ENCODE measurements at places on chromosomes 12 and 14.

GRCh38 chr12:13100605-13100881 lies 2.9 kb downstream of the GSG1 start:
- DNase-seq: no peak

DNA sequence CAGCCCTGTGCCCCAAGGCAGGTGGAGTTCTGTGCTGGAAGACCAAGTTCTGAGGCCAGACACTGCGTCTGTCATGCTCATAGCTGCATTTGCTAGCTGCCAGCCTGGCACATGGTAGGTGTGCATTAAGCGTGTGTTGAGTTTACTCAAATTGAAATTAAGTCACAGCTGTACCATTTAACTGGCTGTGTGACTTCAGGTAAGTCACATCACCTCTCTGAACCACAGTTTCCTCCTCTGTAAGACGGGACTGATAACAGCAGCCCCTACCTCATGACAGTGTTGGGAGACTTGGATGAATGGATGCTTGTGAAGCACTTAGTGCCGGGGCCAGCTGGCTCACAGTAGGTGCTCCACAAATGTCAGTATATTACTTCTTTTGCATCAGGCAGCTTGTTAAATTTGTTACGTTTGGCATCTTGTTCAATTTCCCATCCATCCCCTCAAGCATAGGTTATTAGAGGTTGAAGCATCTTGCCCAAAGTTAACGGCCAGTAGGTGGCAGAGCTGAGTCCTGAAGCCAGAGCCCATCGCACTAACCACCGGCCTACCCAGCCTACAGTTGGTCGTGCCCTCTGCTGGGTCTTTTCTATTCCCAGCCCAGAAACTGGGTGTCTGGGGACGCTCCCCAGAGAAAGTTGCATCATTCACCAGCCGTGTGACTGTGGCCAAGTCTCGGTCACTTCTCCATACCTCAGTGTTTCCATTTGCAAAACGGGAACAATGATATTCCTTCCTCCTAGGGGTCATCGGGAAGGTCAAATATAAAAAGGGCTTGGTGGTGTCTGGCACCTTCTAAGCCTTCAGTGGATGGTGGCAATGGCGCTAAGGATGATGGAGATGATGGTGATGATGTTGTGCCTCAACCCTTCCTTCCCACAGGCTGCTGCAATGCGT lies 4.5 kb downstream of the DAO start:
- DNase-seq: peak; percentile 38

- no peak for DNase-seq
Observed at GRCh38 chr12:69651922-69652321, 41.2 kb upstream of the LRRC10 start.

DNA sequence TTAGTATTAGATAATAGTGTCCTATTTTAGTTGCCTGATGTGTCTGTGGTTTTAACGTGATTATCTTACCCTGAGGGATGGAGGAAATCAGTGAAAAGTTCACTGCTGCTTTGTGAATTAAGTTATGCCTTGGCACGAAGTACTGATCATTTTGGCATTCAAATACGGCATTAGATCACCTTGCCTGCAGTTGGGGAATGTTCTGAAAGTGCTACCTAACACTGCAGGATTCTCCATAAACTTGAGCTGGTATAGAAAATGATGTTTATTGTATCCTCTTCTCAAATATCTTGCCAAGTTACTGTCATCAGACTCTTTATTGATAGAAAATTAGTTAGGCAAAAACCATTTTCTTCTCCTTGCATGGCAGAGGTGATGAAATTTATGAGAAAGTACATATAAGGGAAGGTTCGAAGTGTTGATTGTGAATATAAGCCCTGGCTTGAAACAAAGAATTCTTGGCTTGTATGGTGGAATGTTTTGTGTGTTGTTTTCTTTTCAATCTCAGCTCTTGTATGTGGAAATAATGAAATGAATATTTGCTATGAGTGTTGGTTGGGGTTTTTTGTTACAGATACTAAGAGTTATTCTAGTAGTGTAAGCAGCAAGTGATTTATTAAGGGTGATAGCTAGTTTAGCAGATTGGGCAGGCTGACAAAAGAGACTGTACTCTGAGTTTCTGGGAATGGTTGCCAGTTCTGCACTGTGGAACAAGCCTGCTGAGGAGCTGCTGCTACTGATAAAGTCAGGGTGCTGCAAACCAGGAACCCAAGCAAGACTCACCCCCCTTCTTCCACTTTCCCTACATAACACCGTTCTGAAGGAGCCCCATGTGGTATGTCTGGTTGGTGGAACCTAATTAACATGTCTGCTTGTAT lies 448.3 kb downstream of the PCNX1 start:
- no peak for DNase-seq

GRCh38 chr12:21527451-21528180 lies 1.5 kb downstream of the SPX start:
- DNase-seq: peak; percentile 10

GRCh38 chr12:92466391-92467305 lies 236.1 kb upstream of the PLEKHG7 start:
- DNase-seq: no peak

DNA sequence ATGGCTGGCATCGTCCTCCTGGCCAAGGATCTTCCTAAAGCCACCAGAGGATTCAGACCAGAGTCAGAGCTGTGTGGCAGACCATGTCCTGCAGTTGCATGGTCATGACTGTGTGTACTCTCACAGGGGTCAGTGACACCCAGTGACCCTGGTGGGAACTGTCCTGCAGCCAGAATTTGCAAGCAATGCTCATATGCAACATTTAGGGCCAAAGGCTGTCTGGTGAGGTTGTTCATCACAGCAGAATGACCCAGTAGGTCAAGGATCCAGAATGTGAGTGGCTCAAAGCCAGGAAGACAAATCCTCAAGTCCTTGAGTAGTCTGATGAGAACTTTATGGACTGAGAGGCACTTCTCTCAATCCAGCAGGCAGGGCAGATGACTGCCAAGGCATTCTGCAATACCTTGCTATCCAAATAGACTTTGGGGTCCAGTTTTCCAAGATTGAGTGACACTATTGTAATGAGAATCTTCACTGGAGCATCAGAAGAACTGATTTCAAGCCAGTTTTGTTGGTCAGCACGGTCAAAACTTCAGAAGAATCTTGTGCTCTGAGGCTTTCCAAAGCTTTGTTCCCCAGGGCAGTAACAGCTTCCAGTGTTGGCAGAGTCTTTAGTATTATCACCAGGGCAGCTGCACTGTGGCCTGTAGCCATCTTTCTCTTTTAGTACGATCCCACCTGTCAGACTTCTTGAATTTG lies 122.0 kb downstream of the PTCSC3 start:
- no peak for DNase-seq

- DNase-seq: no peak
Observed at GRCh38 chr14:68794851-68795596, 2.2 kb upstream of the ZFP36L1 start.

- DNase-seq: no peak
Observed at GRCh38 chr12:26282339-26282940, 87.1 kb downstream of the SSPN start.

DNA sequence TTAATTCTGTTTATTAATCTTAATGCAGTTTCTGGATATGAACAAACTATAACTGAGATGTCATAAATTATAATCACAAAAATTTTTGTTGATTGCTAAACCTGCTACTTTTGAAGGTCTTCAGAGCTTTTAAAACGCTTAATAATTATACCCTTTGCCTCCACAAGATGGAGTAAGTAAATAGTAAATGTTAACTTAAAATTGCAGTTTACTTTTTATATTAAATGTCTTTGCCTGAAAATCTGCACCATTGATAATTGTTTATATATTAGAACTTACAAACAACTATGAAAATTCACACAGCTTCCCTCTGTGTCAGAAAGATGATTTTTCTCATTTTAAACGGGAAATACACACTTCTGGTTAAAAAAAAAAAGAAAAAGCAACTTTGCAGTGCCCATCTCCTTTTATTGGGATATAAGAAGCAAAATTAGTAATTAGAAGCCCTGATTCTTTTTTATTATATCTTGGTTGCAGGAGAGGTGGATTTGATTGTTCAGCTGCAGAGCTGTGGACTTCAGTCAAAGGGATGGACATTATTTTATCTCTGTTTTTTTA lies 35.6 kb downstream of the SCFD1 start:
- DNase-seq: no peak

DNA sequence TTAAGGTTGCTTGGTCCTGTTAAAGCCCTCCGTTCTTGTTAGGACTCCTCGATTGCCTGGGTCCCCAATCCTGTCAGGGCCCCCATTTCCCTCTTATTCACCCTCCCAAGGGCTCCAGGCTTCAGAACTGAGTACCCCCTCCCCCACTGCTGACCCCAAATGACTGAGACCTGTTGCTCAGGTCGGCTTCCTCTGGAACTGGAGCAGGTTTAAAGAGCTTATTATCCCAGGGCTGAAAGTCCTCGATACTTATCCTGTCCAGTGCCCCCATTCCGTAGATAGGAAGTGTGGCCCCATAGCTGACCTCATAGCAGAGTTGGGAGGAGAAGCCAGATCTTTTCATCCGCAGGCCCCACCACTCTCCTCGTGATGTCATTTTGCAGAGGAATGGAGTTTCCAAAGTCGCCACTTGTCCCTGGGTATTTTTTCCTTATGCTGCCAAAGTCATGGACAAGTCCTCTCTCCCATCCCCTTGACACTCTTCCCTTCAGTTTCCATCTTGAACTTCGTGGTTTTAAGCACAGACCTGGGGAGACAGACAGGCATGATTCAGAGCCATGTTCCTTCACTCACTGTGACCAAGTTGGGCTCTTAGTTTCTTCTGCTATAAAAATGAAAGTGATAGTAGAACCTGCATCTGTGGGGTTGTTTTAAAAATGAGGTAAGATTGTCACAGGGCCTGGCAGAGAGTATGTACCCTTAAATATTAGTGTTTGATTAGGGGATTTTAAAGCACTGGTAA lies 1.2 kb downstream of the USP30 start:
- no peak for DNase-seq

DNA sequence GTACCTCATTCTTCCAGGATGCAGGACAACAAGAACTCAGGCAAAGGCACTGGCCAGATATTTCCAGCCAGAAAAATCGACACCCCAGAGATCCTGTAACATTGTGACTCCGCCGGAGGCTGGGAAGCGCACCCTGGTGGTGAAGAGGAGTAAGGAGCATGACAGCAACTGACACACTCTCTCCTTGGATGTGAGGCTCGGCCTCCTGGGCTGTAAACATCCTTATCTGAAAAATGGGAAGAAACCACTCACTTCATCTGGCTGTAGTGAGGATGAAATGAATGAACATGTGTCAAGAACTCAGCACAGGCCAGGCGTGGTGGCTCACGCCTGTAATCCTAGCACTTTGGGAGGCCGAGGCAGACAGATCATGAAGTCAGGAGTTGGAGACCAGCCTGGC lies 27.5 kb downstream of the TCHP start:
- DNase-seq: no peak

DNA sequence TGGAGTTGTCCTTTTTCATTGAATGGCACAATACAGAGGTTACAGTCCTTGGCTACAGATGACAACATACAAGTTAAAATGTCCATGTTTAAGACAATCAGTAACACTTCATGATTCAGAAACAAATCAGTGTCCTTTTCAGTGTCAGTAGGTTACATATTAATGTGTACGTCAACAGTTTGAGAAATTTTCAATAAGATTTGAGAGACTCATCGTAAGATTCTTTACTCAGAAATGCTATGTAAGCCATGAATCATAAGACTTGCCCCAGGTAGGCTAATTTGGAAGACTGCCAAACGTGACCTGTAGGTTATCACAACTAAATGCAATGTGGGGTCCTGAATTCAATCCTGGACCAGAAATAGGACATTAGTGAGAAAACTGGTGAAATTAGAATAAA lies 3.5 kb downstream of the RDH12 start:
- no peak for DNase-seq

DNA sequence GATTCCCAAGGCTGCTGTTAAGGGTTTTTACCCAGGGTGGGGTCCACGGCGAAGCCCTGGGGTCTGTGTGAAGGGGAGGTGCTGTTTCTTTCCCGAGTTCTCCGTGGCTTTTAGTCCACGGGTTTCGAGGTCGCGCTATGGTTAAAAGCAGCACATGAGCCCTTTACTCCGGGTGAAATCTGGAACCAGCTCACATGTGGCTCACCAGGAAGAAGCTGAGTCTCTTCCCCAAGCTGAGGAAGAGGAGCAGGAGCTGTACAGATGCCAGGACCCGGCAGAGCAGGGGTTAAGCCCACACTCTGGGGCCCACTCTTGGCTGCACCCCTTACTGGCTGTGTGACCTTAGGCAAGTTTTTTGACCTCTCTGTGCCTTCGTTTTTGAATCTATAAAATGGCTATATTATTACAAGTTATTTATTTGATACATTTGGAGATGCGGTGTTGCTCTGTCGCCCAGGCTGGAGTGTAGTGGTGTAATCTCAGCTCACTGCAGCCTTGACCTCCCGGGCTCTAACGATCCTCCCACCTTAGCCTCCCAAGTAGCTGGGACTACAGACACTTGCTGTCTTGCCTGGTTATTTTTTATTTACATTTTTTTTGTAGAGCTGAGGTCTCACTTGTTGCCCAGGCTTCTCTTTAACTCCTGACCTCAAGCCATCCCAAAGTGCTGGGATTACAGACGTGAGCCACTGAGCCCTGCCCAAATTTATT lies 266.3 kb downstream of the AACS start:
- DNase-seq: no peak

DNA sequence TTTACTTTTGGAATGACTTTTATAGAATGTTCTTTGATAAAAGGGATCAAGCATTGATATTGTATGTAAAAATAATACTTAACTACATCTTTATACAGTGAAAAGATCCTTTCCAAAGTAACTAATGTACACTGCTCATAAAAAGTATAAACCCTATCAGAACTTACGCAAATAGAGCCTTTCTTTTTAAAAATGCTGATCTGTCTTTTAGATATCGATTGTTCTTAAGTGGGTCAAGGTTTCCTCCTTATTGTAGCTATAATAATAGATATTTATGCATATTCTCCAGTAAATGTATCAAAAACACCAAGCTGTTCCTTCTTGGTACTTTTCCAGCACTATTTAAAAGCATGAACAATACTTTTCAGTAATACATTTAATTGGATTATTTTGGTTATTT lies 68.5 kb downstream of the PPHLN1 start:
- no peak for DNase-seq

GRCh38 chr14:104318558-104319490 lies 180.4 kb downstream of the KIF26A start:
- DNase-seq: no peak

DNA sequence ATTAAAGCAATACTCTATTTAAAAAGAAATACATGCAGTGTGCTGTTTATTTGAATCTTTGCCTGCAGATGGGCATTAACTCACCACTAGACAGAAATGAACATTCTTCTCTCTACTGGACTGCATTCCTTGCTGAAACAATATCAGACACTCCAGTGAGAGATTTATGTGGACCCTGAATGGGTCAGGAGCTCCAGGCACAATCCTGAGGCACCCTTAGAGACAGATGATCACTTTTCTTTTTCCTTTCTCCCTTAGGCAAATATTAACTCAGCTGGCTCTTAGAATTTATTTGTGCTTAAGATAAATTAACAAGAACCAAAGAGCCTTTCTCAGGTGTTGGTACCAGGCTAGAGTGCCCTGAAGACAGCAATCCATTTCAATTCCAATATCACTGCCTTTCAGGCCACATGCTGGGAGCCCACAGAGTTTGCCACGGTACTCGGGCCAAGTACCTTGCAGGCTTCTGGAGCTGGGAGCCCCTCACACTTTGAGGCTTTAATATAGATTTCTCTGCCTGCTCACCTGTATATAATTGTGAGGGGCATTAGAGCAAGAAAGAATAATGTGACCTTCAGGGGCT lies 173.0 kb downstream of the EMP1 start:
- no peak for DNase-seq

All from stimulated activated CD8-positive, alpha-beta memory T cell treated with anti-CD3 and anti-CD28 coated beads, Interleukin-15, amount 100 ng/mL, for 24 hours (primary cell).